ENCODE measurements at places on chromosomes 2 and 18.

DNA sequence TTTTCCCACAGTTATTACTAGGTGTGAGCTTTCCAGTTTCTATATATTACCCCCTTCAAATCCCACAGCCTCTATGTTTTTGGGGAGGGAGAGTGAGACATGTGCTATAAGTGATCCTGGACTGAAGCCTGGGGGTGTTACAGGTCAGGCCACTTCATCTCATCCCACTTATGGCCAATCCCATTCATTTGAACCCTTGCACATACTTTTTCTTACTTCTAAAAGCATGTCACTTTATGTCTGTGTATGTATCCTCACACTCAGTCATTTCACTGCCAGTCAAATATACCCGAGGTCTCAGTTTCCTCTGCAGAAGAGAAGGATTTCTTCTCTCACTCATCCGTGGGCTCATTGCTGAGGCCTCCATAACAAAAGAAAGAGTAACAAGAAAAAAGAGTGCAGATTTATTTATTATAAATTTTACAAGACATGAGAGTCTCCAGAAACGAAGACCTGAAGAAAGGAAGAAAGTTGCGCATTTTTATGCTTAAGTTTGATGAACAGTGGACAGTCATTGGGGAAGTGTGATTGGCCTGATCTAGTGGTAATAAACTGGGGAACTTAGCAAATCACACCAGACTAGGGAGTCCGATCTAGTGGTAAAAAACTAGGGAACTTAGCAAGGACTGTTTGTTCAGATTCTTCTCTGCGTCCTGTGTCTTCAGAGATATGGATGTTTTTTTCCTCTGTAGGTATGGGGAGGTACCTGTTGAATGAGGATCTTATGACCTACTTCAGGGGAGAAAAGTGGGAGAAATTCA, 52.1 kb downstream of the ICOS start:
- DNase-seq: no peak

DNA sequence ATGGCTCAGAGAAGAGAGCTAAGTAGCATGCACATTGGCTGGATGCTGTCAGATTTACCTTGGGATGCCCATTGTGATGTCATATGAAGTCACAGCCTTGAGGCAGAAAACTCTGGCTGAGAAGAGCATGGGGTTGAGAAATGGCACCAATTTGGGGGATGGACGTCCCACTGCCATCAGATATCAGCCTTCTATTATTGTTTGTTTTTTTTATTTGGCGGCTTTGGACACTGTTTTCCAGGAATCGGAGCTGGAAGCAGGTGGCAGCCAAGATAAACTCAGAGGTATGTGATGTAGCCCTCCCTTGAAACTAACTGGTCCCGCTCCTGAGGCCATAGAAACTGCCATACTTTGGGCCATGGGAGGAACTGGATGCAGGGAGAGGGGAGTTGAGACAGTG, 40.6 kb downstream of the GCKR start:
- no peak for DNase-seq

- no peak for DNase-seq
These were observed 18.1 kb upstream of the MSTN start for GRCh38 chr2:190080527-190081049.

DNA sequence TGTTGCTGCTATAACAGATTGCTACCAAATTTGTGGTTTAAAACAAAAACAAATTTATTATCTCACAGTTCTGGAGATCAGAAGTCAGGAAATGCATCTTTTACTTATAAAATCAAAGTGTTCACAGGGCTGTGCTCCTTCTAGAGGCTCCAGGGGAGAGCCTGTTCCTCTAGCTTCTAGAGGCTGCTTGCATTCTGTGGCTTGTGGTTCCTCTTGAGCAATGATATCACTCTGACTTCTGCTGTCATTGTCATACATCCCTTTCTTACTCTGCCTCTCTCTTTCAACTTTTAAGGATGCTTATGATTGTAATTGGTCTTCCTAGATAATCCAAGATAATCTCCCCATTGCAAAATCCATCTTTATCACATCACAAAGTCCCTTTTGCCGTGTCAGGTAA, 6.1 kb upstream of the DCC start:
- no peak for DNase-seq

- no peak for DNase-seq
These were observed 85.8 kb downstream of the LIMS1 start for GRCh38 chr2:108619925-108620620.
